Natural killer cell treated with Interleukin-12 subunit alpha and Interleukin-12 subunit beta and Interleukin-15 and Interleukin-18, amount 100 ng/mL, for 72 hours (primary cell): ENCODE measurements at places on chromosomes 16 and 17.
A peak's percentile ranks its signal among the peaks of the same experiment; 100 is the strongest.

DNA sequence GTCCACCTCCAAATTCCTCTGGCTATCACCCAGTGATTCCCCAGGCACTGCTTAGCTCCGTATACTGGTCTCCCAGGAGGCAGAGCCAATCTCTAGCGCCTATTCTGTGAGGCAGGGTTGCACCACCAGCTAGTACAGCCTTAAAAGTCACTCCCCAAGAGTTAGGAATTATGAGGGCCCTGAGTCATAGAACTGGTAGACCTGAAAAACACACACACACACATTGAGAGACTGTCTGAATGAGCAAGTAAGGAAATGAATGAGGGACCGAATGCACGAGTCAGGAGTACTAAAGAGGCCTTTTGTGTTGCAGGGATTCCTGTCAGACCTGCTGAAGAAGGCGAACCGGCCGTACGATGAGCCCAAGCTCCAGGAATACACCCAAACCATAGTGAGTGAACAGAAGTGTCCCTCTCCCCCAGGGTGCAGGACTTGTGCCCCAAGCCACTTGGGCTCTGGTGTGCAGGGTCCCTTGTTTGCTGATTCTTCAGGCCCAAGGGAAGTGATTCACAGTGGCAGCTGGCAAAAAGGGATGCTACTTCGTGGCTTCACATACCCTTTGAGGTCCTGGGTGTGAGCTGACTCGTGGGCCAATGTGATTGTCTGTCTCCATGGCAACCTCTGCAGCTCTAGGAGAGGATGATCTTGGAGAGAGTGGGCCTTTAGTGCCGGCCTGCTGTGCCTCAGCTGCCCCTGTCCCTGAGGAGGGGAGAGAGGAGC lies 24.7 kb downstream of the CALB2 start:
- peaks cover 13% of the 10 kb centered on the region for H3K27me3 ChIP-seq
- no peak overlapping the region for H3K27ac ChIP-seq
- peaks cover 9% of the 10 kb centered on the region for H3K4me1 ChIP-seq
- DNase-seq: no peak

DNA sequence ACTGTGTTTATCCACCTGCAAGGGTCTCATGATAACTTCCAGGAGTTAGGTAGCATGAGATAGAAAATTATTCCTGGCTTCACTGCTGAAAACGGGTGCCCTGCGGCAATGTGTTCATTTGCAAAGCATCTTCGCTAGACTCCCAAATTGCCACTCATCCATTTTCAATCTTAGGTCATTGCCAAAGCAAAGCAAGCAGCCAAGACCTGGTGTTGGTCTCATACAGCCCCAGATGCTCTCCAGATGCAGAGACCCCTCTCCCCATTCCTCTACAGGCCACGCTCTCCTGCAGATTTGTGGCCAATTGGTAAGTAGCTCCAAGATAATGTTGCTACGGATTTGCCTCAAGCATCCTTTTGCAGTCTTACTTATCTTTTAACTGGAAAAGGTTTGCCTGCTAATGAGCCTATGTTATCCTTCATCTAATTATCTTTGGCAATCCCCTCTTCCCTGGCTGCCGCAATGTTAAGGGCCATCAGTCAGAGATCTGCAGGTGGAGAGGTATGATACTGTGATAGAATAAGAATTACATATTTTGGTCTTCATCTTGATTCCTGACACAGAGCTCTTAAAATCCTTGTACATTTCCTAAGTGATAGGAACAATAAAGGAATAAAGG lies 222.0 kb downstream of the SLC39A11 start:
- no peak for DNase-seq
- peaks cover 8% of the 10 kb centered on the region for H3K36me3 ChIP-seq
- H3K4me3 ChIP-seq: no peak overlapping the region
- H3K4me1 ChIP-seq: peaks cover 9% of the 10 kb centered on the region
- H3K27ac ChIP-seq: no peak overlapping the region

DNA sequence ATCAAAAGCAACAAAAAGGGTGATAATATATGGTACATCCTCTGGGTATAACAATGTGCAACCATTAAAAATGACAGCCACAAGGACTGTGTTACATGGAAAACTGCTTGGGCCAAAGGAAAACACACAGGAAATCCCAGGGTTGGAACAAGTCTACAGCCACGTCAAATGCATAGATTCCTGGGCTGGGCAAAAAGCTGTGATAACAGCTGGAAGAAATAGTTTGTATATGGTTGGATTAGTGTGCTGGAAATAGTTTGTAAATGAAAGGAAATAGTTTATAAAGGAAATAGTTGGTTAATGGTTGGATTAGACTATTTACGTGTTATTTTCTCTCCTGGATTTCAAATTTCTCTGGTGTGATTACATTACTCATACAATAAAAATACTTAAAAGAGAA lies 2.6 kb downstream of the HSD17B2 start:
- DNase-seq: no peak
- H3K4me1 ChIP-seq: no peaks in the 10 kb centered on the region

DNA sequence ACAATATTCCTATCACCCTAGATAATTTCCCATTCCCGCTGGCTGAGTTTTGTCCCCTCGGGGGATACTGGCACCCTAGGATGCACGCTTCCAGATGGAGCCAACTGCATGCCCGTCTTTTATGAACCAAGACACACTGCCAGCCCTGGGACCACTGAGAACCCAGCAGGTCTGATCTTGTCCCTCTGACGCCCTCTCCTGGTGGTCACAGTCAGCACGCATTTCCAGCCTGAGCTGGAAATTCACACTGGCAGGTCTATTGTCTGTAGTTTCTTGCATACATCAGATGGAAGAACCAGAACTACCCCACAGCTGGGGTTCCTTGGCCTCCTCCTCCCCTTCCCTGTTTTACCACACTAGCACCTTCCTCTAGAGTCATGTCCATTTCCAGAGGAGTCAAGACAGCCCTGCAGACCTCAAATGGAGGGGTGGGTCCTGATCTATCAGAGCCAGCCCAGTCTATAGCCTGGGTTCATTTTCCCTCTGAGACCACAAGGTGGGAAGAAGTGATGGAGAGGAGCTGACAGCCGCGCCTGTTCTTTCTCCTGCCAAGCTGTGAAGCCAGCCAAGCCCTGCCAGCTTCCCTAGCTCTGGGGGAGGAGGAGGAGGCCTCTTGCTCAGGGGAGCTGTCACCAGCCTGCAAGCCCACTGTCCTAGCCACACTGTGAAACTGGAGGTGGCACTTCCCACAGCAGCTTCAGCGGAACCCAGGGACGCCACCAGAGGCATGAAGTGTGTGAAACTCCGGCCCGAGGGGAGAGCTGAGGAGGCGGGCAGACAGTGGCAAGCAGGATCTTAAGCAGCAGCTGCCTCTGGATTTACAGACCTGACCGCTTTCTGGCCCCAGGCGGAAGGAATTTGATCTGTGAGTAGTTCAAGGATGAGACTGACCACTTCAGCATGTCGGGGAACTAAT lies 29.3 kb downstream of the MXRA7 start:
- no peaks in the 10 kb centered on the region for H3K36me3 ChIP-seq
- peak overlapping the region; percentile 68 for H3K27ac ChIP-seq
- no peak for DNase-seq
- H3K4me1 ChIP-seq: peaks cover 18% of the 10 kb centered on the region

DNA sequence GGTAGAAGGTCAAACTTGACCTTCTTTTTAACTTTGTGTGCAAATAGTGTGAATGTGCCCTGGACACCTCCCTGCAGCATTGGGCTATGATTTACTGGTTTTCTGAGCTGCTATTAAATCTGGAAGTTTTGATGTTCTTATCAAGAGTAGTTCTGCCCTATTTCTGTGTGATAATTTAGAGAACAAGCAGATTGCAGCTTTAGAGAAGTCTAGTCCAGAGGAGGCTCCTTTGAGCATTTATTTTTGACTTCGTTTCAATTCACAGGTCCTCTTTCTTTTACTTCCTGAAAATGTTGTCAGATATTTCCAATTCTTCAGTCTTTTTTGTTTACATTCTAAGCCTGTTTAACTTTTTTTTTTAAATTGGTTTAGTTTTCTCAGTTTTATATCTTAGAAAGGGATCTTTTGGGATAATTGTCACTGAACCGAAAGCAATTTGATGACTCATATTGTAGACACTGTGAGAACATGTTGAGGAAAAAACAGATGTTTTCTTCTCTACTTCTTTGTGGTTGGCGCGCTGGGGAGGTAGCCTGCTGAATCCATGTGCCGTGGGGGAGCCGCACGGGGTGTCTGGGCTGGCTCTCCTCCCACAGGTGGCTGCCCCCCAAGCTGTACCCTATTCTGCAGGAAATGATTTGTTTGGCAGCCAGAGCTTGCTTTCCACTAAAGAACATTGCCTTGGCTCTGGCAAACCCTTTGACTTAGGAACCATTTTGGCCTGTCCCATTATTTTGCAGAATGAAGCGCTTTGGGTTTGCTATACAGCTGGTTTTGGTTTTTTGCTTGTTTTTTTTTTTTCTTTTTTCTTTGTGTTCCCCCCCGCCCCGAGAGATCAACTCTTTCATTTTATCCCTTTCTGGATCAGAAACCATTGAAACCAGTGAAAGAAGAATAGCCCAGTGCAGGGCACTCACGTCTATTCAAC lies 53.4 kb downstream of the MFSD11 start:
- no peak for DNase-seq
- H3K36me3 ChIP-seq: no peaks in the 10 kb centered on the region
- no peaks in the 10 kb centered on the region for H3K27me3 ChIP-seq
- peak overlapping the region; percentile 21 for H3K27ac ChIP-seq
- H3K4me1 ChIP-seq: peaks cover 11% of the 10 kb centered on the region

DNA sequence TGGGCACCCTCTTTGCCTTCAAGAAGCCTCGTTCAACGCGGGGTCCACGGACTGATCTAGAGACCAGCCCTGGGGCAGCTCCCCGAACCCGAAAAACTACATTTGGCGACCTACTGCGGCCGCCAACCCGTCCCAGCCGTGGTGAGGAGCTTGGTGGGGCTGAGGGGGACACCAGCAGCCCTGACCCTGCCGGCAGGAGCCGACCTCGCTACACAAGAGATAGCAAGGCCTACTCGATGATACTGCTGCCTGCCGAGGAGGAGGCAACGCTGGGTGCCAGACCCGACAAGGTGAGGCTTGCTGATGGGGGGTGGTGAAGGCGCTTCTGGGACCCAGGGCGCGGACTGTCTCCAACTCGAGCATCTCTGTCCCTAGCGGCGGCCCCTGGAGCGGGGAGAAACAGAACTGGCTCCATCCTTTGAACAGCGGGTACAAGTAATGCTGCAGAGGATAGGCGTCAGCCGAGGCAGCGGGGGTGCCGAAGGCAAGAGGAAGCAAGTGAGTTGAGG lies 5.6 kb downstream of the ACD start:
- no peaks in the 10 kb centered on the region for H3K36me3 ChIP-seq
- no peak for DNase-seq
- no peaks in the 10 kb centered on the region for H3K27me3 ChIP-seq
- no peak overlapping the region for H3K4me3 ChIP-seq

- no peaks in the 10 kb centered on the region for H3K4me1 ChIP-seq
- no peaks in the 10 kb centered on the region for H3K27me3 ChIP-seq
- H3K27ac ChIP-seq: no peak overlapping the region
Measured at GRCh38 chr17:8851600-8851999, 15.9 kb downstream of the PIK3R6 start.

DNA sequence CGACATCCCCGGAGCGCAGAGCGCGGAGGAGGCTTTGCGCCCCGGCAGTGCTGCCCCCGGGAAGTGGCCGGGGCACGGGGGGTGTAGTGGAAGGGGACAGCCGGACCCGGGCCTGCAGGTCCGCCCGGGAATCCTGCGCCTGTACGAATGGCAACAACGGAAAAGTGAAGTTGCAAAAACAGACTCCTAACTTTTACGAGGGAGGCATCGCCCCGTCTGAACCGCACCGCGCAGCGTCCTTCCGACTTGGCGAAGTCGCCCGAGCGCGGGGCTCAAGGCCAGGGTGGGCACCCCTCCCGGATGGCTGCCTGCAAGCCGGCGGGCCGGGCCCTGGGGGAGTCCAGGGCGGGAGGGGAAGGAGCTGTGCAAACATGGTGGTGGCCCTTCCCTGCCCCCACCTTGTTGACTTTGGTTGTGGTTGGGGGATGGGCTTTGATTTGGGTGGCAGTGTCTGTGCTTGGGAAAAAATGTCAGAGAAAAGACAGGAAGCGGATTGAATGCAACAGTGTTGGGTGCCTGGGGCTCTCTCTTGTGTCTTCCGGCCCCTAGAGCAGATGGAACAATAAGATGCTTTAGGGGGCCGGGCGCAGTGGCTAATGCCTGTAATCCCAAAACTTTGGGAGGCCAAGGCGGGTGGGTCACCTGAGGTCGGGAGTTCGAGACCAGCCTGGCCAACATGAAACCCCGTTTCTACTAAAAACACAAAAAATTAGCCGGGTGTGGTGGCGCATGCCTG lies 675 bp downstream of the RNF213 start:
- peaks cover 43% of the 10 kb centered on the region for H3K4me1 ChIP-seq
- peak; percentile 79 for DNase-seq
- peaks cover 18% of the 10 kb centered on the region for H3K36me3 ChIP-seq
- no peaks in the 10 kb centered on the region for H3K27me3 ChIP-seq

- peak overlapping the region; percentile 71 for H3K27ac ChIP-seq
- no peaks in the 10 kb centered on the region for H3K27me3 ChIP-seq
- no peaks in the 10 kb centered on the region for H3K36me3 ChIP-seq
- peak; percentile 63 for DNase-seq
Measured at GRCh38 chr17:49646391-49647255, 31.3 kb downstream of the SPOP start.

GRCh38 chr17:50642722-50643656 lies 8.3 kb downstream of the ABCC3 start:
- no peak overlapping the region for H3K4me3 ChIP-seq
- H3K27me3 ChIP-seq: peaks cover 25% of the 10 kb centered on the region
- H3K36me3 ChIP-seq: no peaks in the 10 kb centered on the region
- no peaks in the 10 kb centered on the region for H3K4me1 ChIP-seq
- no peak for DNase-seq
- H3K27ac ChIP-seq: no peak overlapping the region

- H3K4me1 ChIP-seq: peaks cover 11% of the 10 kb centered on the region
- peak; percentile 64 for DNase-seq
Measured at GRCh38 chr17:61409301-61410112, 9.9 kb downstream of the TBX2 start.

DNA sequence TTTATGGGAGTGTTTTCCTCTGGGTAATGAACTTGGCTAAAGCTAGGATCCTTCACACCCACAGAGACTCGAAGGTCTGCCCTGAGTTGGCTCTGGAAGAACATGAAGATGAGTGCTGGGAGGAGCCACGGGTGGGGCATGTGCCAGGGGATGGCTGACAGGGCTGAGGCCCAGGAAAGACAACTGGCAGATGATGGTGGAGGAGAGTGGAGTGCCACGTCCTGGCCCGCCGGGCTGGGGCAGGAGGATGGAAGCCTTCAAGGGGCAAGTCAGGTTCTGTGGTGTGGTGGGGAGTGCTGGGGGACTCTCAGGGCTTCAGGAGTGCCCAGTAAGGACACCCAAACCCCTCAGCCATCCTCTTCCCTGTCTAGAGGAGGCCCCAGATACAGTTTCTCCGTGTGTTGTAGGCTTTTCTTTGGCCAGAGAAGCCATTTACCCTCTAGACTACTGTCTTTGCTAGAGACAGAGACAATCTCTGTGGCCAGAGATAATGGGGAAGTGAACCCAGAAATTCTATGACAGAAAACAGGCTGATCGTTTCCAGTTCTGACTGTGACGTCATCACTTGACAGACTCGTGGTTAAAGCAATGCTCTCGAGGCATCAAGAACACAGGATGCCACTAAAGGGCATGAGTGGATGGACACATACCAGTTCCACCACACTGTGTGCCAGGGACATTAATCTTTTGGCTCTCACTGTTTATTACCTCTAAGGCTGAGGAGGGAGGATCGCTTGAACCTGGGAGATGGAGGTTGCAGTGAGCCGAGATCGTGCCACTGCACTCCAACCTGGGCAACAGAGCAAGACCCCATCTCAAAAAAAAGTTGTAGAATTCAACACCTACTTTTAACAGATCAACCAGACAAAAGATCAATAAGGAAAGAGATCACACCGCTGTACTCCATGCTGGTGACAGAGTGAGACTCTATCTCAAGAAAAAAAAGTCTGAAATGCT lies 18.6 kb upstream of the SLC5A10 start:
- H3K27me3 ChIP-seq: peaks cover 2% of the 10 kb centered on the region
- no peak for DNase-seq
- peaks cover 10% of the 10 kb centered on the region for H3K36me3 ChIP-seq
